ENCODE measurements at places on chromosomes 4 and X.

DNA sequence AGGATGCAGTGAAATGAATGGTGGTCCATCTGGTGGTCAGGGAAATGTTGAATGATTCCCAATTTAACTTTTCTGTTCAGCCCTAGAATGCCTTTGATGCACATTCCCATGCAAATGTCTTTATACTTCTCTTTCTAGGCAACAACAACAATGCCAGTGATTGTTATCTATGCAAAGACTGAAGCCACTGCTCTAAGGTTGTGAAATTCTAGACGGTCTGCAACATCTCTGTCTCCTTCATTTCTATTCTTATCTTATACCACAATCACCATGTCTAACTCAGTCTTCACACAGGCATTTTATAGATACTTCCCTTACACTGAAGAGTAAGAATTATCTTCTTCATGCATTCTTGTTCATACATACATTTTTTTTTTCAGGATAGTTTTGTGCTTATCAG lies 84.5 kb downstream of the HPGD start:
- DNase-seq = no peak

DNA sequence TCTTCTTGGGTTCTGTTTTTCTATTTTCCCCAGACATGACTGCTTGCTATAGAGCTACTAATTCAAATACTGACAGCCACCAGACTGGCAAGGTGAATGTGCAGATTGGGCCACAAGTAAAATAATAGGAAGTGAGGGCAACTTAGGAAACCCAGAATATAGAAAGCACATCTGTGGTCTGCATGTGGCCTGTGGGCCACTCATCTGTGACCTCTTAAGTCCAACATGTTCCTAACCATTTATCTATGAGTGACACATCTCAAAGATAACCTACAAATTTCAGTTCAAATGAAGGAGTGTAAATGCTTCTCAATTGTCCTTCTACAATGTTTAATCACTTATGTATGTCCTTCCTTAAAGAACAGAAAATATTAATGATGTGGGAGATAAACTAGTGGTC lies 128.9 kb downstream of the REELD1 start:
- no peak for DNase-seq

DNA sequence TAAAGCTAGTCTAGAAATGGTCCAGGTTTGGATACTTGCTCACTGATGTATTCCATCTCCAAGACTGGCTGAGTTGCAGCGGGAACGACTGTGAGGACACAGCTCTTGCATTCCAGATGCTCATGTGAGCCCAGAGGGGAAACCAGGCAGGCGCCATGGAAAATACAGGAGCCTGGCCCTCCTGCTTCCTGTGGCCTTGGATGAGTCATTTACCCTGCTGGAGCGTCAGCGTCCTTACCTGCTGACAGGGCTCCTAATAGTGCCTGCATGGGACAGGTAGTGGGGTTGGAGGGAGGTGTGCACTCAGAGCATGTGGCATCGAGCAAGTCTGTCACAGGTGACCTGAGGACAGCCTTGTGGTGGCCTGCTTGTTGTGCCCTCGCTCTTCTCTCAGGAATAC lies 69.4 kb downstream of the NSG1 start:
- DNase-seq = no peak

DNA sequence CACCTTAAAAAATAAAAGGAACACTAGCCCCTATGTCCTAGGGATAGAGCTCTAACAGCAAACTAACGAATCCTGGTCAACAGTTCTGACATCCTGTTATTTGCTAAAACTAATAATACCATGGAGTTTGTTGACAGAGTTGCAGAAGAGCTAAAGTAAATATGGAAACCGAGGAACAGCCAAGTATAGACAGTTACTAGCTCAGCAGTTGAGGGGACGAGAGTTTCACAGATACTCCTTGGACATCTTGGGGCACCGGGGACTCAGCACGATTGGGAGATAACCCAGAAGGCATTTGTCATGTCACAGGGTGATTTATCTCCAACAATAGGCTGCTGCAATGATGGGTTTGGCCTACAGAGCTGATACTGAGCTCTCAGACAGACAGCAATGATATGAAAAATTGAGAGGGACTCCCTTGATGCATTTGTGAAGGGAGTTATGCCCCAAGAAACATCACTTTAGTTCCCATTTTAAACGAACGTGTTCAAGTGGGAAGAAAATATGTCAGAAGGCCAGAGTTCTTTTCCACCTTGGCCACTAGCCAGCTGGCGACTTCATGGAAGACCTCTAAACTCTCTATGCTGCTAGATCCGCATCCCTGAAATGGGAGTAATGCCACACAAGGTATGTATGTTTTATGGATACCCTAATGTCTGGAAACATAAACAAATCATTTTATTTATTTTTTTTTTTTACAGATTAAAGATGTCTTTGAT lies 48.6 kb downstream of the TSC22D3 start:
- DNase-seq = no peak

DNA sequence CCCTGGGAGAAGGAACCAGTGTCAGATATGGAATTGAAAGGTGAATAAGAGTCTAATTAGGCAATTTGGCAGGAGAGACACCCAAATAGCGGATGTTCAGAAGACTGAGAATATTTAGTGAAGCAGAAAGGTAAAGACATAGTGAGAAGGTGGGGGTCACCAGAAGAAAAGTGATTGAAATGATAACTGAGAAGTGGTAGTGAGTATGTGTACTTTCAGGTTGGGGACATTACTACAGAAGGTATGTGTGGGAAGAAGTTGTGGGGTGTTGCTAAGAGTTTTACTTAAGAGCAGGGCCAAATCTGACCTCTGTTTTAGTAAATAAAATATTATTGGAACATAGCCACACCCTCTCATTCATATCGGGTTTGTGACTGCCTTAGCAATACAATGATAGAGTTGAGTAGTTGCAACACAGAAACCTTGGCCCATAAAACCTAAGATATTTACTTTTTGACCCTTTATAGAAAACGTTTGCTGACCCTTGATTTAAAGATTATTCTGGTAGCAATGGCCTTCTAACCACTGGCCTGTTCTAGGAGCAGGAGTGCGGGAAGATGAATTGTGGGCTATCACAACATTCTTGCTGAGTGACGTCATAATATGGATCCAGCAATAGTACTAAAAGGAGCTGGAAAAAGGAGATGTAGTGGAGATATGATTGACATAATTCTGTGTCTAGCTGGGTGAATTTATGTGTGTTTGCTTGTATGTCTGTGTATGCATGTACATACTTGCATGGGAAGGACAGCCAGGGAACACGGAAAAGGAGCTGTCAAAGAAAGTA lies 115.3 kb downstream of the HS3ST1 start:
- DNase-seq = no peak

DNA sequence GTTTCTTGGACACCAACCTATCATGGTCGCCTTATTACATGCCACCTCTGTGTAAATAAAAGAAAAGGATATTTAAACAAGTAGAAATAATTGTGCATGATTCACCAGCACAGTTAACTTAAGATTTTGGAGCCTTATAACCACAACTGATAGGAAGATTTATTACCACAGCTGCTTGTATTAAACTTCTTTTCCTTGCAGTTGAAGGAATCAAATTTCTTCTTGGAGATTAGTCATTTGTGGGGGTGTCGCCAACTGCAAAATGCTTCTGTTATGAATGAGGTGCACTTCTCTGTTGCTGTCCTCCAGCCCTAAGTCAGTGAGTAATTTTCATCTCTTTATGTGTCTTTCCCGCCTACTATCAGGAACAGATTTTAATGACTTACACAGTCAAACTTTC lies 73.3 kb downstream of the OR13H1 start:
- DNase-seq = no peak

- DNase-seq = peak; percentile 70
These were observed 880 bp downstream of the UNC5C start for GRCh38 chr4:95547715-95548471.

- DNase-seq = no peak
These were observed 48.3 kb downstream of the CD99L2 start for GRCh38 chrX:150849996-150850720.

GRCh38 chrX:118945921-118946320 lies 28.5 kb upstream of the LONRF3 start:
- DNase-seq = no peak

DNA sequence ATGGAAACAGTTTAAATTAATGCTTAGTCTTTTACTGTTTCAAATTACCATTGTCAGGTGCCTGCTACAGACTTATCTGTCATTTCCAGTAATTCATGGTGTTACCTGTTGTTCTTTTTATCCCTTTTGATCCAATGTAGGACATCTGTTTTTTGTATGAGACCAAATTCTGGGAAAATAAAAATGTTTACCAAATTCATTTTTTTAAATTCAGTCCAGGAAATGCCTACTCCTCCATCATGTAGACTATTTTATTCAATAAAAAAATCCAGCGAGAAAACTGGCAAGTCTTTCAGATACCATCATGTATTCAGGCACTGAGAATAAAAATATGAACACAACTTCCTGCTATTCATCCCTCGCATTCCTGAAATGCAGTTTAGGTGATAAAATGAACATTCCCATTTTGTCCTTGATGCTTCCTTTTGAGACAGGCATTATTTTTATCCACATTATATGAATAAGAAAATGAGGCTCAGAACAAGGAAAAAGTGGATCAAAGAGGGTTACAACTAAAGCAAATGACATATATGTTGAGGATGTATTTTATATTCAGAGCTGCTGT lies 584.2 kb downstream of the SPRY1 start:
- DNase-seq = no peak

- DNase-seq = no peak
These were observed 6.6 kb downstream of the CCNG2 start for GRCh38 chr4:77163641-77164040.

DNA sequence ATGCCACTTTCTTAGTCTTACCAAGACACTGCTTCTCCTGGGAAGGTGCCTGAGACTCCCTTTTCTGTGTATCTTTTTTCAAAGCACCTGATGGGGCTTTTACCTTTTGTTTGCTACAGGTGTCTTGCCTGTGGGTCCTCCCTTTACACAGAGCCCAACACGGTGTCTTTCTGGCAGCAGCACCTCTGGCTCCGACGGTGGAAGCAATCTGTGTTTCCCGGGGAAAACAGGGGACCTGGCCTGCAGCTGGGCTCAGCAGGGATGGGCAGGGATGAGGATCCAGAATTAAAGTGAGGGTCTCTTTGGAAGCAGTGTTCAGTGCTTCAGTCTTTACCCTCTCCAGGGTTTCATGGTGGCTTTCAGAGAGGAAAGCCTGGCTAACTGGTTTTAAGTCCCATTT lies 11.3 kb downstream of the POU4F2 start:
- DNase-seq = no peak

GRCh38 chrX:38558686-38559085 lies 2.7 kb upstream of the TSPAN7 start:
- DNase-seq = no peak

DNA sequence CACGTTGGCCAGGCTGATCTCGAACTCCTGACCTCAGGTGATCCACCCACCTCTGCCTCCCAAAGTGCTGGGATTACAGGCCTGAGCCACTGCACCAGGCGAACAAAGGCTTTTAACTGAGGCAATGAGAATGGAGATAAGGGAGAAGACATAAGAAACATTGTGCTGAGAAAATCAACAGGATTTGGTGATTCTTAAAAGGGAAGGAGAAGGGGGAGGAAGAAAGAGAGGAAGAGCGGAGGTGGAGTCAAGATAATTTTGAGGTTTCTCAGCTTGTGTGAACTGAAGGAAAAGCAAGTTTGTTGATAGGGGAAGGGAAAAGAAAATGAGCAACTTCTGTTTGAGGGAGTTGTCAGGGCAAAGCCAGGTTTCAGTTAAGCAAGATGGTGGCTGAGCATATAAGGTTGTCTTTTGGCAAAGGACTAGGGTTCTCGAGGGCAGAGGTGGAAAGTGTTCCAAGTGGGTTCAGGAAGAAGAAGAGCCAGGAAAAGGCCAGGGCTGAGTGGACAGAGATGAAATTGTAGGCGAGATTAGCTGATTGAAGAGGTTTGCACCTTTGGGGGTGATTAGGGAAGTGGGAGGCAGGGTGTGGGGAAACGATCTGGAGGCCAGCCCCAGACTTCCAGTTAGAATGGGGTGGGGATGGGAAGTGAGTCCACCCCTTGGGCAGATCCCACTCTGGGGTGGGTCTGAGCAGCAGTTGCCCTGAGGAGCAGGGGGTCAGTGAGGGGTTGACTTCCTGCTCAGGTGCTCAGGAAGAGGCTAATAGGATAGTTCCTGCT lies 7.8 kb downstream of the DOCK11 start:
- no peak for DNase-seq

DNA sequence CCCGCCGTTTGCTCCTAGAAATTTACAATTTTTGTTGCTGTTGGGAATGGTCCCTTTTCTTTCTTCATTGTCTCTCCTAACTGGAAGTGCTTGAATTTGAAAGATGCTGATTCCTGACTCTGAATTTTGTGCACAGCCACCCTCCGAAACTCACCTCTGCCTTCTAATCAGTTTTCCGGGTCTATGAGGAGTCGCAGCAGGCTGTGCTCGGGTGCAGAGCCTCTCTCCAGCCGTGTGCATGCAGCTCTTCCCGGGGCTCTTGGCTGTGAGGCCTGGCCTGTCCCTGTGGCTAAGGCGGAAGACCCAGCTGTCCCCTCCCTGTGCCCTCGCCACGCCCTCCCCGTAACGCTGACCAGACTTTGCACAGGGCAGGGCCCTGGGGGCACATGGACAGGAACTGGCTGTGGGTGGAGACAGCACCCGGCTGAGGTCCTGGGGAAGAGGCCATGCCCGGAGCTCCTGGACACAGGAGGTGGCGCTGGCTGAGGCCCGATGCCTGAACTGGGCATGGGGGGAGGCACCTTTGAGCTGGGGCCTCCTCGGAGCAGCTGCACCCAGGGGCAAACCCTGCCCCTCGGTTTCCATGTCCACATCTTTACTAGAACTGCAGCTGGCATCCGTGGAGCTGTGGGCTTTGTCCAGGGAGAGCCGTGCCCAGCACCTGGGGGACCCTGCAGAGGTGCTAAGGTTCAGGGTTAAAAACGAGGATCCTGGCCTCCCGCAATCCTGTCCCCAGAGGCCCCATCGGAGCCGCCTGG lies 32.6 kb upstream of the SPON2 start:
- DNase-seq = no peak

DNA sequence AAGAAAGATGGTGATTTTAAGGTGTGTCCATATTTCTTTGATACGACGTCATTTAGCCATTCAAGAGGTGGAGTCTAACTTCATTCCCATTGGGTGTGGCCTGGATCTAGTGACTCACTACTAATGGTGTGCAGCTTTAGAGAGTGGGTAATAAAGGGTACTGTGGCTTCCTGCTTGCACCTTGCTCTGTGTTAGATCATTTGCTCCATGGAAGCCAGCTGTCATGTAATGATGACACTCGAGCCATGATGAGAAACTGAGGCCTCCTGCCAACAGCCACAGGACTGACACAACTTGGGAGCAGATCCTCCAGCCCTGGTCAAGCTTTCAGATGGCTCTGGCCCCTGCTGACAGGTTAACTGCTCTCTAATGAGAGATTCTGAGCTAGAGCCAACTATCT lies 82.0 kb downstream of the UNC5C start:
- DNase-seq = no peak

- no peak for DNase-seq
These were observed 141.8 kb downstream of the MXRA5 start for GRCh38 chrX:3204606-3205005.

- DNase-seq = no peak
These were observed 42.5 kb downstream of the UNC5C start for GRCh38 chr4:95506264-95506663.

- DNase-seq = no peak
These were observed 28.7 kb downstream of the LDB2 start for GRCh38 chr4:16869594-16870245.

Measured in hippocampal formation (tissue), 2 donors.